Mucosa of descending colon (tissue), 3 donors: ENCODE measurements at places on chromosomes 1 and 21. TPM values are rescaled to one million over a fixed set of nuclear protein-coding genes. Genes with fewer than 3 reads are reported as not detected.

The CYP4A22 gene
- not detected for total RNA-seq

The DENND4B gene
- 46.5 TPM for total RNA-seq

- no peak for DNase-seq
Measured at GRCh38 chr1:70090141-70090540, 115.2 kb downstream of the LRRC40 start.

The NLRP3 gene
- 0.55 TPM for total RNA-seq

The GNAT2 gene
- total RNA-seq = not detected

- DNase-seq = no peak
Measured at GRCh38 chr1:119966020-119966419, 69.7 kb upstream of the ADAM30 start.

DNA sequence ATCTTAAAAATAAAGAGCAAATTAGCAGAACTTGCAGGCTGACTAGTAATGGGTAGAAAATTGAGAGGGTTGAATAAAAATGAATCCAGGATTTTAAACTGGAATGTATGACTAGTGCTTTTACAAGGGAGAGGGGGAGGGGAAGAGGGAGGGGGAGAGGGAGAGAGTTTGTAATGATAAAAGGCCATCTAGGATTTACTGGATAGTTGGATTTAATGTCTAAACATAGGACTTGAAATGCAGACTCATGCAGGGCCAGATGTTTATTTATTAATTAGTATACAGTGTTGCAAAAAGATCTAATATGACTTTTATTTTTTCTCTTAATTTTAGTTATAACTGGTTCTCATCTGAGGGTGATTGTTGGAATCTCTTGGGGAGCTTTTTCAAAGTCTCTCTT lies 4.3 kb downstream of the ZNF326 start:
- DNase-seq = no peak

GRCh38 chr1:204983136-204983535 lies 59.9 kb upstream of the CNTN2 start:
- DNase-seq = no peak

- DNase-seq = no peak
Measured at GRCh38 chr1:161342821-161343220, 24.9 kb downstream of the CFAP126 start.

DNA sequence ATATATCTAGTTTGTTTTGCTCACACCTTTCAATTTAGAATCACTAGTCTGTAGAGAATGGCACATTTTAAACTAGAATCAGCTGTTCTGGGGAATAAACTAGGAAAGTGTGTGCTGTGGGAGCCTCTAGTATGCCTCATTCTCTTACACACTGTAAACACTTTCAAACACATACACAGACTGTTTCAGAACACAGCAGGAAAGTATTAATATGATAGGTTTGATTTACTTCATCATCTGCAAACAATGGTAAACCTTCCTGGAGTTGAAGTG lies 67.1 kb upstream of the ABCG1 start:
- no peak for DNase-seq

GRCh38 chr1:46183079-46183847 lies 7.0 kb upstream of the P3R3URF start:
- peak; percentile 83 for DNase-seq

DNA sequence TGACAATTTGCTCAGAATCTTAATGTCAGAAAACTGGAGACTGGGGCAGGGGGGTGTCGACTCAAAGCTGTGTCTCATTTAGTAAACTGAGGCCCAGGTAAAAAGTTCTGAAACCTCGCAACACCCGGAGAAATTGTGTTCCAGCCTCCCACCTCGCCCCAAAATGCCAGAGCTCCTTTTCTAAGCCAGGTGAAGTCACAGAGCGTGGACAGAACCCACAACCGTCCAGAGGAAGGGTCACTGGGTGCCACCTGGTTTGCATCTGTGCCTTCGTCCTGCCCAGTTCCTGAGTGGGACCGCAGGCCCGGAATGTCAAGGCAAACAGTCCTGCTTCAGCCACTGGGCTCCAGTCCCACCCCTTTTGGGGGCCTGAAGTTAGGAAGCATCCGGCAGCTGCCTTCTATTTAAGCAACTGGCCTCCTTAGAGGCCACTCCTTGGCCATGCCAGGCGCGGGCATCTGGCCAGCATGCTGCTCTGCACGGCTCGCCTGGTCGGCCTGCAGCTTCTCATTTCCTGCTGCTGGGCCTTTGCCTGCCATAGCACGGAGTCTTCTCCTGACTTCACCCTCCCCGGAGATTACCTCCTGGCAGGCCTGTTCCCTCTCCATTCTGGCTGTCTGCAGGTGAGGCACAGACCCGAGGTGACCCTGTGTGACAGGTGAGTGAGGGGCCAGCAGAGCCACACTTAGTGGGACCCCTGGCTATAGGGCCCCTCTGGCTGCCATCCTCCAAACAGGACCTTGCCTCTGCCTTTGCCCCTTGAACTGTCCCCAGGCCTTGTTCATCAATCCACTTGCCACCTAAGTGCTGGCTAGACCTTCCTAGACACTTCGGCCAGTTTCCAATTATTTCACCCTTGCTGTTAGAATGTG lies at the start of gene TAS1R1:
TAS1R1 (plus strand) TSS at position 401 of the 872 bp plus-strand sequence; CDS start at position 468, 67 bp downstream.
- DNase-seq = peak; percentile 37

DNA sequence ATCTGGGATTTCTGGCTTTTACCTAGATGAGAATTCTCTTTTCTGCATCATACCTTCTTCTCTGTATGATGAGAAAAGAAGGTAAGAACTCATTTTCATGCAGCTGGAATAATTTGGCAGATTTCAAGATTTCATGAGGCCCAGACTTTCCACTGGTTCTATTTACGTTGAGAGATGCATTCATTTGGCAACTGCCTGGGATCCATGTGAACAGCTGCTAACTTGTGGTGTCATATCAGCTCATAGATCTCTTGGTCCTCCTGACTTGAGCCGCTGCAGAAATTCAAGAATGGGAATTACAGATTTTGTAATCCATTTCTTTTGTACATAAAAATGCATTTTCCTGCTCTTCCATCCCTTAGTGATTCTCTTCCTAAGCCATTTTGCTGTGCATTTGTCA lies 17.1 kb upstream of the C1orf87 start:
- no peak for DNase-seq

GRCh38 chr21:42640486-42640885 lies 12.9 kb upstream of the PDE9A start:
- DNase-seq = peak; percentile 91

GRCh38 chr1:20875198-20875973 lies 88.3 kb upstream of the HP1BP3 start:
- peak; percentile 69 for DNase-seq

The RGS13 gene
- 1.3 TPM for total RNA-seq

The LCE1B gene
- not detected for total RNA-seq

- no peak for DNase-seq
Measured at GRCh38 chr1:199815947-199816346, 211.6 kb upstream of the NR5A2 start.

The UBE2Q1 gene
- 52.8 TPM for total RNA-seq

- DNase-seq = no peak
Measured at GRCh38 chr1:20721117-20722061, 3.6 kb upstream of the KIF17 start.

DNA sequence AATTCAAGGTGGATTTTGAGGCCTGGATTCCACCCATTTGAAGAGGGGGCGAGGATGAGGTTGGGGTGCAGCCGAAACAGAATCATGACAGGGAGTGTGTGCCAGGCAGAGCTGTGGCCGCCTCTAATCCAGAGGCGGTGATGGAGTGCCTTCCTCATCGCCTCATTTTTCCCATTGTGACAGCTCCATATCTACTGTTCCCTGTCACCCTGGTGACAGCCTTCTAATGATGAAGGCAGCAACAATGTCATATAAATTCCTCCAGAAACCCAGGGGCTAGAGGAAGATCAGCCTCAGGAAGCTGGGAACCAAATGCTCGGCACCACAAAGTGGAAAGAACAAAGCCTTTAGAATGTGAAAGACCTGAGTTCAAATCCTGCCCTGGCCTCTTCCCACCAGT lies 42.0 kb downstream of the LRRN2 start:
- DNase-seq = no peak

The PTPRC gene
- 17.9 TPM for total RNA-seq
